Left renal pelvis (tissue), 4 donors: ENCODE measurements at places on chromosomes 5 and 9.

DNA sequence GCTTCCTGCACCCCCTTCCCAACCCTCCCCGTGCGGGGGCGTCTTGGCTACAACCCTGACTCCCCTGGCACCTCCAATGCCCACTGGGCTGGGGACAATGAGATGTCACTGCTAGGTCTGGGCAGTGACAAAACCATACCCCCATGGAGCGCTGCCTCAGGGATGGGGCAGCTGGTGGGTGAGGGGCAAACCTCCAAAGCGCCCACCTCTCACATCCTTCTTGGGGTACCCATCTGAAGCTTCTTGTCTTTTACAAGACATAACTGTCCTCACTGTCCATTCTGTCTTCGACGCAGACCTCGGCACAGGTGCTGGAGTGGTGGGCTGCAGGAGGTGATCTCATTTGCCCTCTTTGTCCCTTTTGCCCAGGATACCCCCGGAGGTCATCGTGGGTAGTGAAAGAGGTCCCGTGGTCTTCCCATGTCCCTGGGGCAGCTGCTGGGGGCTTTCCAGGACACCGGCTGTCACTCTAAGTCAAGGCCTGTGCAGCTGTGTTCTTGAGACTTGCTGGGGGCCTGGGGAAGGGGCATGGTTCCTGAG lies 27.8 kb upstream of the CSF1R start:
- DNase-seq, result no peak

DNA sequence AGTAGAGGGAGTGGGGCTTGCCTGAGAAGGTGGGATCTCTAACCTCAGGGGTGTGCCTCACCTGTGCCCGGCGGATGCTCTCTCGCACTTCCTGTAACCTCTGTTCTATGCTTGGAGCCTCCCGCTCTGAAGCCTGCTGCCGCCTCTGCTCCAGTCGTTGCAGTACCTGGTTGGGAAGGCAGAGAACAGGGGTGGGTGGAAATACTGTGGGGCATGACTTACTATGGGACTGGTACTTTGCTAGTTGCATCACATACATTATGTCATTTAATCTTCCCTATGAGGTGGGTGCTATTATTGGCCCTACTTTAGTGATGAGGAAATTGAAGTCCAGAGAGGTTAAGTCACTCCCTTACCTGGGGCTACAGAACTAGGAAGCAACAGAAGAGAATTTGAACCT lies 5.2 kb downstream of the FCHSD1 start:
- DNase-seq, result no peak

DNA sequence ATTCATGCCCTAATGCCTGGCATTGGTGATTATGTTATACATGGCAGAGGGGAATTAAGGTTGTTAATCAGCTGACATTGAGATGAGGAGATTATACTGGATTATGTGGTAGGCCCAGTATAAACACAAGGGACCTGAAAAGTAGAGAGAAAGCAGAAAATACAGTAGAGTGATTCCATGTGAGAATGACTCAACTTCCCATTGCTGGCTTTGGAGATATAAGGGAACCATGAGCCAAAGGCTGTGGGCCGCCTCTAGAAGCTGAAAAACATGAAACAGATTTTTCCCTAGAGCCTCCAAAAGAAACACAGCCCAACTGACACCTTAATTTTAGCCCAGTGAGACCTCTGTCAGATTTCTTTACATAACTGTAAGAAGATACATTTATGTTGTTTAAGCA lies 65.0 kb upstream of the CTXN3 start:
- DNase-seq, result no peak

DNA sequence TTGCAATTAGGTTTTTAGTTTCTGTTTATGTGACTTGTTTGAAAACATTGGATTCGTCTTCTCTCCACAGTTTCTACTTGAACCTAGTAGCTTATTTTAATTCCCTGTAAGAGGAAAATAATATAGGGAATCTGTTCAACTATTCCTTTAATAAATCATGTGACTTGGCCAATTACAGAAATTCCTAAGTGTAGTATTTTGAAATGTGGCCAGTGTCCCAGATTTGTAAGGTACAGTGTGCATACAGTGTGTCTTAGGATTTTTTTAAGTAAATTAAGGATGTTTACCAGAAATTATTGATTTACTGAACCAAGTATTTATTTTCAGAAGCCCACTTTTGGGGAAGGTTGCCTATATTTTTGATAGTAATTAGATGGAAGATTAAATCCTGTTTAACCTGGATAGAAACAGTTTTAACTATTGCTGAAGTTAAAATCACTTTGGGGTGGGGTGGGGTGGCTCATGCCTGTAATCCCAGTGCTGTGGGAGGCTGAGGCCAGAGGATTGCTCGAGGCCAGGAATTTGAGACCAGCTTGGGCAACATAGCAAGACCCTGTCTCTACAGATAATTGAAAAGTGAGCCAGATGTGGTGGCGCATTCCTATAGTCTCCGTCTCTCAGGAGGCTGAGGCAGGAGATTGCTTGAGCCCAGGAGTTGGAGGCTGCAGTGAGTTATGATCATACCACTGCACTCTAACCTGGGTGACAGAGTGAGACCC lies 36.9 kb downstream of the G3BP1 start:
- no peak for DNase-seq

- no peak for DNase-seq
These were observed 75.0 kb upstream of the HSPA9 start for GRCh38 chr5:138650196-138650595.

GRCh38 chr5:31866166-31866565 lies 227.2 kb downstream of the PDZD2 start:
- DNase-seq, result no peak

GRCh38 chr9:115781070-115781736 lies 372.4 kb upstream of the PAPPA start:
- no peak for DNase-seq
